ENCODE measurements at places on chromosomes 3 and 15.

- peak; percentile 83 for DNase-seq
Measured at GRCh38 chr15:97078591-97078990, 748.1 kb downstream of the NR2F2 start.

DNA sequence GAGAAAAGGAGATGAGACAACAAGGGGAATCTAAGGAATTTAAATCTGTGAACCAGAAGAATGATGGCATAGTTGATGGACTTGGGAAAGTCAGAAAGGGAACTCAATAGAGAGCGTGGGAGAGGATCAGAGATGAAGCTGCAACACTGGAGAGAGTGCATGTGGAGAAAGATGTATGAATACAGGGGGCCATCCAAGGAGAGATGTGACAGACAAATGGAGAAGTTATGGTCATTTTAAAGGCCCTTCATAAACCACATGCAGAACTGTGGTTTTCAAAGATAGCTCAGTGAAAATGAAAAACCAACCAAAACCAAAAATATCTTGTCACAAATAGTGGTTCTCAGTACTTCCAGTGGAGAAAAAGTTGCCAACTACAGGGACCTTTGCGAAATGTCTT lies 265.2 kb downstream of the SUCLG2 start:
- no peak for DNase-seq

- no peak for DNase-seq
Measured at GRCh38 chr15:79076661-79077060, 13.9 kb downstream of the RASGRF1 start.

DNA sequence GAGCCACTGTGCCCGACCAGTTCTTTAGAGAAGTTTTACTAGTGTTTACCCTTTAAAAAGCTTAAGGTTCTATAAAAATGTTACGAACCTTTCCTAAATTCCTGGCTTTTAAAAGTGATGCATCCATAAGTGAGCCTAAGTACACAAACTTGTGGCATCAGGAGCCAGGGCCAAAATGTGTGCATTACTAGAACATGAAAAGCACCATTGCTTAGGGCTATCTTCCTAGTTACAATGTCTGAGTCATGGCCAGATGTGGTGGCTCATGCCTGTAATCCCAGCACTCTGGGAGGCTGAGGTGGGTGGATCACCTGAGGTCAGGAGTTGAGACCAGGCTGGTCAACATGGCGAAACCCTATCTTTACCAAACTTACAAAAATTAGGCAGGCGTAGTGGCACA lies 39.9 kb downstream of the LEO1 start:
- no peak for DNase-seq

All from NCI-H524 treated with DMSO at 0.1 percent for 48 hours (cell line).